ENCODE measurements at places on chromosomes 3 and 15.

GRCh38 chr3:100108464-100109079 is 5.7 kb downstream of the FILIP1L start:
- DNase-seq: no peak

DNA sequence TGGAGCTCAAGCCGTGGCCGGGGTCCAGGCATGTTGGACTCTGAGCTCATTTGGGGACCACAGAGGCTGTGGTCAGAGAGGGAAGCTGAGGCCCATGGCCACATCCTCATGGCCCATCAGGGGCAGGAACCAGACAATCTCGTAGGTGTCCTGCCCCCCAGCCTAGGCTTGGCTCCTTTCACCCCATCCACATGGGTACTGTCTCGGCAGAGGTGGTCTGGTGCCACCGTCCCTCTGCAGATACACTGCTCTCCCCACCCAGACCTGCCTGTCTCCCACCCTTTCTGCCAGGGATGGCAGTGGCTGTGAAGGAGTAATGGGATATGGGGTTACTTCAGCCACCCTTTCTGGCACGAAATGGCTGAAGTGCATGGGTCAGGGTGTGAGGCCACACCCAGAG is 7.9 kb downstream of the PRSS50 start:
- no peak for DNase-seq

DNA sequence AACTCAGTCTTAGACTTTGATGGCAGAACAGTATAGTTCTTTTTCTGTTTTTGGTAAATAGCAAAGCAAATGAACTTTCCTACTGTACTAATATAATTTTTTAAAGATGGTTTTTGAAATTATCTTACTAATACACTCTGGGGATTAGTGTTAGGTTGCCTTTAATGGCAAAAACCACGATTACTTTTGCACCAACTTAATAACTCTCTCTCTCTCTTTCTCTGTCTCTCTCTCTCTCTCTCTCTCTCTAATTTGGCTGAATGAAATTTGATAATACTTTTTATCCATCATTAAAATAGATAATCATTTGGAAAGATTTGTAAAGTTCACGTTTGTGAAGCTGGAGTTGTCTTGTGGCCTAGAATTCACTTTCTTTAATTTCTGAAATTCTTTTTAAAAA is 257.8 kb downstream of the LPP start:
- no peak for DNase-seq

- DNase-seq: no peak
Measured at GRCh38 chr3:70658513-70659310, 346.3 kb upstream of the MDFIC2 start.

- DNase-seq: no peak
Measured at GRCh38 chr3:190169877-190170276, 49.2 kb upstream of the P3H2 start.

- peak; percentile 58 for DNase-seq
Measured at GRCh38 chr15:31392761-31393401, 66.2 kb downstream of the KLF13 start.

DNA sequence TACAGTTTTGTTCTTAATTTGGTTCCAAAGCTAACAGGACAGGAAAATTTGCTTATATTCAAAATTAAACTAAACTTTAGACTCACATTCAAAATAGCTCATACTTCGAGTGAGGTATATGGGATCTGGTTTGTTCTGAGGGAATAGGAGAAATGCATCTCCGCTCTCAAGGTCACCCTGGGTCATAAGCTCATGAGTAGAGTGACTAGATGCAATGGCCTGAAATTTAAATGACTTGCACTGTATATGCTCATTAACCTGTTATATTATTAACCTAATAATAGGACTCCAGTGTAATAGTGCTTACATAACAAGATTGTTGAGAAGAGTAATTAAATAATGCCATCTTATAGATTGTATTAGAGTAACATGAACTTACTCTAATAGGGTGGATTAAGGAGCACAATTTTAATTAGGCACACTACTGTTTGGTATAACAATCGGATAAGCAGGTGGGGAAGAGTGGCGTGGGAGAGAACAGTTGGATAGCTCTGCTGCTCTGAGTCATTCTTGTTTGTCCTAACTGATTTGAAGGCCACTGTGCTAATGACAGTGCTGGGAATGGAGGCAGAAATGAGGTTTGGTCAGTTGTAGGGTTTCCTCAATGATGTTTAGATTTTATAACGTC is 5.2 kb downstream of the NKTR start:
- no peak for DNase-seq

- DNase-seq: peak; percentile 87
Measured at GRCh38 chr3:14358426-14359211, 43.8 kb upstream of the SLC6A6 start.

DNA sequence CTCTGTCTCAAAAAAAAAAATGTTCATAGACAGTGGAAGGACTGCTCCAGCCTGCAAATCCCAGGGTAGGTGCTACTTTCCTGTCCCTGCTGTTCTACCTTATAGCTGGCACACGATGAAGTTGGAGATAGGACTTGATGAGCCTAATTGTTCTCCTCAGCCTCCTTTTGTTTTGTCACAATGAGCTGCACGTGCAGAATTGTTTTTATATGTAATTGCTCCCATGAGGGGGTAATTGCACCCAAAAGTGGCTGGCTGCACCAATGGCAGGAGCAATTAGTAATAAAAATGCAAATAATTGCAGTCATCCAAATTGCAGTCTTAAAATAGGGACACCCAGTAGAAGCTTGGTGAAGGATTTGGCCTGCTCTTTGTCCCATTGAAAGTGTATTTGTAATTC is 63.0 kb upstream of the PFN2 start:
- DNase-seq: no peak

Measured in Right ventricle myocardium superior (tissue), 1 donor.